Cardiac septum (tissue), 1 donor: ENCODE measurements at places on chromosomes 6 and 20. TPM values are rescaled to one million over a fixed set of nuclear protein-coding genes. Genes with fewer than 3 reads are reported as not detected.

The SLC44A4 gene
- total RNA-seq: not detected

The DDAH2 gene
- 69.9 TPM for total RNA-seq

The LY6G6C gene
- not detected for total RNA-seq

The CDH26 gene
- 0.54 TPM for total RNA-seq

The GABRR1 gene
- total RNA-seq: not detected

The DEFB114 gene
- total RNA-seq: not detected

The NRN1 gene
- 10.4 TPM for total RNA-seq

The OR2H1 gene
- not detected for total RNA-seq

The TCP11 gene
- not detected for total RNA-seq

The OOEP gene
- total RNA-seq: not detected

The SIRPB2 gene
- total RNA-seq: 2.2 TPM

The HLA-DMB gene
- total RNA-seq: 7.9 TPM

DNA sequence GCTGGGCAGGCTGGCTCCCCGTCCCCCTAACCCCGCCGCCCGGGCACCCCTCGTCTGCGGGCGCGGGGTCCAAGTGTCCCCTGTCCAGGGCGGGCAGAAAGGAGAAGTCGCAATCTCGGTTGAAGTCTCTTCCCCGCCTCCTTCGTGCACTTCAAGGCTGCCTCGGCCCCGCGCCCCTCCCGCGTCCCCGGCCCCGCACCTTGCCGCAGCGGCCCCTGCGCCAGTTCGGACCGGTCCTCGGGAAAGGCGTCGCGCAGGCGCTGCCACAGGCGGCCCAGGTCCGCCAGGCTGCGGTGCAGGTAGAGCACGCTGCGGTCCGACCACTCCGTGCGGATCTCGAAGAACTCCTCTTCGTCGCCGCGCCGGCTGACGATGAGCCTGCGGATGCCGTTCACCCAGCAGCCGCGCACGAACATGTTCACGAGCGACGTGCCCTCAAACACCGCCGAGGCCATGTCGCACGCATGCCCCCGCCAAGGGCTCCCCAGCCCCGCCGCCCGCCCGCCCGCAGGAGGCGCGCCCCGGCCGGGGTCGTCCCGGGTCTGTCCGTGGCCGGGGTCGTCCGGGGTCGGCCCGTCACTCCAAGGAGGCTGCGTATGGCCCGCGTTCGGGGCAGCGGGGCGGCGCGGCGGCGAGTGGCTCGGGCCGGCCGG is at the start of gene PXDC1:
Gene PXDC1, minus strand, starts transcription at position 637 of the 653 bp plus-strand sequence. Its CDS starts 182 bp downstream, at position 455.
- DNase-seq: no peak

- no peak for DNase-seq
These were observed 277.3 kb downstream of the RNF144B start for GRCh38 chr6:18664401-18664800.

DNA sequence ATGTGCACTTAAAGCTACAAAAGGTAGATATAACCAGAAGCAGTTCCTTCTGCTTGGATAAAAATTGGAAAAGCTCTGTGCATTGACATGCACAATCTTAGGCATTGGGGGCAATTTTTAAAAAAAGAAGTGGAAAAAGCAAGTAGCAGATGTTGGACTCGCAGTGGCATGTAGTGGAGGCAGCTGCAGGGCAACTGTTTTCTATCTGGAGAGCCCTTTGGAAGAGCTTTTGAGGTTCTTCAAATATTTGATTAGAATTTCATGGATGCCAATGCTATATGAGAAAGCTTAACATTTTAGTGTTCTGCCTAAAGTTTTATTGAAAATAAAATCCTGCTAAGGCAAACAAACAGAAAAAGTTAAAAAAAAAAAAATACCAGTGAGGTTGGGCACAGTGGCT is 388.3 kb upstream of the RNF217 start:
- no peak for DNase-seq

- DNase-seq: no peak
These were observed 27.5 kb upstream of the CEP85L start for GRCh38 chr6:118678866-118679265.

- DNase-seq: no peak
These were observed 146.2 kb upstream of the SMLR1 start for GRCh38 chr6:130681028-130681427.

DNA sequence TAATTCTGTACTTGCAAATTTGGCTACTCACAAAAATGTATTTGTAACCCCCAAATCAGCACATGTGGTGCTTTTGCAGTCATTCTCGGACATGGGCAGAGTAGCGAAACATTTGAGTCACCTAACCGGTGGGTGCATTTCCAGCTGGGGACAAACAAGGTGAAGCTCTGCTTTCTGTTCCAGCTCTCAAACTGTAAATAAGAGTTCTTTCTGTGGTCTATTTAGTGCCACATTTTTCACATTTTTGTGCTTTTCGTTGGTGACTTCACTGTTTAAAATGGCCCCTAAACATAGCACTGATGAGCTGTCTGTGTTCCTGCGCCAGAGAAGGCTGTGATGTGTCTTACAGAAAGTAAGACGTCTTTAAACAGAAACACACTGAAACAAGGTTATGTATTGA is 244.5 kb downstream of the CDC5L start:
- no peak for DNase-seq

GRCh38 chr6:9511157-9511556 is 903.7 kb downstream of the TFAP2A start:
- no peak for DNase-seq

GRCh38 chr6:113315879-113316278 is 541.3 kb upstream of the MARCKS start:
- DNase-seq: no peak

GRCh38 chr6:160174681-160175080 is 53.1 kb downstream of the SLC22A1 start:
- DNase-seq: no peak

- DNase-seq: no peak
These were observed 6.9 kb upstream of the KIF16B start for GRCh38 chr20:16580147-16580546.

- DNase-seq: no peak
These were observed 63.0 kb upstream of the NCOA3 start for GRCh38 chr20:47438464-47439381.

- DNase-seq: no peak
These were observed 317.5 kb upstream of the MOCS1 start for GRCh38 chr6:40251637-40252300.

DNA sequence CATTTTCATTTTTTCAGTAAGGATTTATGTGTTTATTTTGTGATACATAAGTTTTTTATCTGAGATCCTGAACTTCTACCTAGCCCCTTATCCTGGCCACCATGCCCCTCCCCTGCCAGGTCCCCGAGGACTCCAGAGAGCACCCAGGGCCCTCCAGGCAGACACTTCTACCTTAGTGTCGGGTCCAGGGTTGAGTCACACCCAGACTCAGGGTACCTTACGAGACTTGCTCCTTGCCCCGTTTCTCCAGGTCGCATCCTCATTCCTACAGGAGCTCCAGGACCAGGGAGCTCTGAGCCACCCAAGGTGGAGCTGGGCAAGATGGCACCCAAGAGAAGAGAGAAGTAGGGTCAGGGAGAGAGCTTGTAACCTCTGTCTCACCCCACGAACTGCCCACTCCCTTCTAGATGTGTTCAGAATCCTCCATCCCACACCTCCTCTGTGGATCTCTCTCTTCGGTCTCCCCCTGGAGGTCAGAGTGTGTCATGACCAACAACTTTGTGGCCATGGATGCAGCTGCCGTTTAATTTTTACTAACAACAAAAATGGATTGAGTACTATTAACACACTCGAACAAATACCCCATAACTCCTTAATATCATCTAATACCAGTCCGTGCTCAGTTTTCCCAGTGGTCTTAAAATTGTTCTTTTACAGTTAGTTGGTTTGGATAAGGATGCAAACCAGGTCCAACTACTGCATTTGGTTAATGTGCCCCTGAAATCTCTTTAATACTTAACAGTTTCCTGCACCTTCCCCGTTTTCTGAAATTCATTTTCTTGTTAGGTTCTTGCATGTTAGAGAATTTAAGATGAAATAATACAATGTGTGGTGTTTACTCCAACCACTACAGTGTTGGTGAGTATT is 130.6 kb upstream of the INSM1 start:
- DNase-seq: no peak

- DNase-seq: no peak
These were observed 280.0 kb upstream of the SPTLC3 start for GRCh38 chr20:12728782-12729181.

DNA sequence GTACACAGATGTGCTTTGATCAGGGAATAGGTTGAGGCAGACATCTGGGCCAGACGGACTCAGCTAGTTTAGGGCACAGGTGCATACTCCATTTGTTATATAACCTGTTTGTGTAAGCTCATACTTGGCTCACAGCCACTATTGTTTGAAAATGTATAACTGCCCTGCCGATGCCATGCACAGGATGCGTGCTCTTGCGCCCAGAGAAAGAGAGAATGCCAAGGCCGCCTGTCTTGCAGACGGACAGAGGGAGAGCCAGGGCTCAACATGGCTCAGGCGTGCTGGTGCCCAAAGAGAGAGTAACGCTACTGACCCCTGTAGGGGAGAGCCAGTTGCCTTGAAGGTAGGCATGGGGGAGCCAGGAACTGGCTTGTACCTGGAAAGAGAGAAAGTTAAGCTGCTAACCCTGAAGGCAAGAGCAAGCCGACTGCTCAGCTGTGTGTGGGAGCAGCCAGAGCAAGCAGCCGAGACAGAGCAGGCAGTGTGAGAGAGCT is 57.7 kb downstream of the FAM229B start:
- no peak for DNase-seq

GRCh38 chr6:80134065-80134464 is 27.6 kb downstream of the BCKDHB start:
- DNase-seq: no peak

- no peak for DNase-seq
These were observed 130.5 kb downstream of the HFE start for GRCh38 chr6:26217714-26218075.

GRCh38 chr6:7650878-7651277 is 60.9 kb downstream of the SNRNP48 start:
- no peak for DNase-seq

DNA sequence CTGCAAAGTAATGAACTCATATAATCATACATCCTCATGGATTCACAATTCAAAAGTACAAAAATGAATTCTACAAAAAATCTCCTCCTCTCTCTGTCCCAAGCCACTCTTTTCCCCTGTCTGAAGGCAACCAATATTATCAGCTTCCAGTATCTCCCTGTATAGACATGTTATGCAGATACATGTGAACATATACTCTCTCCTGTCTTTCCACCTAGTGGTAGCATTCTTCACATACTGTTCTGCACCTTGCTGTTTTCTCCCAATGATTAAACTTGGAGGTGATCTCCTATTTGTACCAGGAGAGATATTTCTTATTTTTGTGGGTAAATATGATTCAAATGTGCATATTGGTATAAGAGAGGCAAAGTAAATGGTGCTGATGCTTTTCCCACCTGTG is 416.4 kb downstream of the EPM2A start:
- DNase-seq: no peak

- DNase-seq: no peak
These were observed 225.0 kb downstream of the ALDH8A1 start for GRCh38 chr6:134724771-134725340.
